ENCODE measurements at places on chromosomes 2 and 18.

- no peak for DNase-seq
These were observed 8.1 kb downstream of the STK39 start for GRCh38 chr2:168239281-168239680.

DNA sequence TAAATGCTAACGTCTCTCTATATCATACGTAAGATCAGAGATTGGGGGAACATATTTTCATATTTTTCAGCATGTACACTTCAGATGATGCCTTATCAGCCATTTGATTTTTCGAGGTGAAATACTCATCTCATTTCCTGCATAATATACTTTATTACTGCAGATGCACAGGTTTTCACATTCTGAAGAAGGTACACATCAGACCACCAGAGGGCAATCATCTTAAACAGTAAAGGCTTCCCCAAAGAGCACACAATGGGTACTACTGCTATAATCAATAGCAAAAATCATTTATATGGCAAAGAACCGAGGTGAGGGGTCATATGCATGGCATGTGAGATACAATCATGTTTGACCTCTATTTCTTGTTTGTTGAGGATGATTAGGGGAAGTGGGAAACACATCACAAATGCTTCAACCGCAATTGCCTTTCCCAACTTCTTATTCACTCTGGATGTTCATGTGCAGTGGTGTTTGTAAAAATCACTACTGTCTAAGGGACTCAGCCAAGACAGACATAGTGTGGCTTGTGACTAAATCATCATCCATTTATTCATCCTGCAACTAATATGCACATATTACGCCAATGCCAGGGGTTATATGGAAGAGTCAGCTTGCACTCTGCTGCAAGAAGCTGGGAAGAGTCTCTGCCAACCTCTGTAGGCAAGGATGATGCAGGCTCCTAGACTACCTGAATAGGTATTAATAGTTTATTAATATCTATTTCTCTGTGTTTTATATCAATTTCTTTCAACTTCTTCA, 118.7 kb downstream of the EPB41L3 start:
- peak; percentile 38 for DNase-seq

DNA sequence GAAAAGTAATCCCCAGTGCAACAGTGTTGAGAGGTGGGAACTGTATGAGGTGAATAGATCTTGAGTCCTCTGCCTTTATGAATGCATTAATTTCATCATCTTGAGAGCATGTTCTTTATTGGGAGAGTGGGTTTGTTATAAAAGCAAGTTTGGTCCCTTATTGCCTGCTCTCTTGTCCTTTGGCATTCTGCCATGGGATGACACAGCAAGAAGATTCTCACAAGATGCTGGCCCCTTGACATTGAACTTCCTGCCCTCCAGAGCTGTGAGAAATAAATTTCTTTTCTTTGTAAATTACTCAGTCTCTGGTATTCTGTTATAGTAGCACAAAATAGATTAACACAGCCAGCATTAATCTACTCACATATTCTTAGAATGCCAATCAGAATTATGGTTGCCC, 108.6 kb downstream of the EHBP1 start:
- no peak for DNase-seq

- no peak for DNase-seq
These were observed 212.7 kb upstream of the FSHR start for GRCh38 chr2:49367003-49367402.

DNA sequence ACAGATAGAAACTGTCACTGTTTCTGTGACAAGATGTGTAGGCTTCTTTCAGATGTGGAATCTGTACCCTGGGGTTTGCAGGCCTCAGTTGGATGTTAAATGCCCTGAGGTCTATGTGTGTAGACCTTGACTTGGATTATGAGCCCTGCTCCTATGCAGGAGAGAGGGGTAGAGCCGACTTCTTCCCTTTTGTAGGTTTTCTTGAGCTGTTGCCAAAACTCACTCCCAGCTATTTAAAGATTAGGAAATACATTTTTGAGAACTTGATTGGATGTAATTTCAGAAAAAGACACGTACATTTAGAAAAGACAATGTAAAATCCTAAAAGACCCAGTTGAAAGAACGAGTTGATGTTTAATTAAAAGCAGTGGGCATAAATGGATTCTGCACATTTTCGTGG, 374.8 kb downstream of the SLC4A3 start:
- no peak for DNase-seq
